ENCODE measurements at places on chromosomes 13 and 19. TPM values are rescaled to one million over a fixed set of nuclear protein-coding genes. Genes with fewer than 3 reads are reported as not detected.

CABP5 gene
- total RNA-seq, result not detected

TRIP10 gene
- total RNA-seq, result 35.5 TPM

DNA sequence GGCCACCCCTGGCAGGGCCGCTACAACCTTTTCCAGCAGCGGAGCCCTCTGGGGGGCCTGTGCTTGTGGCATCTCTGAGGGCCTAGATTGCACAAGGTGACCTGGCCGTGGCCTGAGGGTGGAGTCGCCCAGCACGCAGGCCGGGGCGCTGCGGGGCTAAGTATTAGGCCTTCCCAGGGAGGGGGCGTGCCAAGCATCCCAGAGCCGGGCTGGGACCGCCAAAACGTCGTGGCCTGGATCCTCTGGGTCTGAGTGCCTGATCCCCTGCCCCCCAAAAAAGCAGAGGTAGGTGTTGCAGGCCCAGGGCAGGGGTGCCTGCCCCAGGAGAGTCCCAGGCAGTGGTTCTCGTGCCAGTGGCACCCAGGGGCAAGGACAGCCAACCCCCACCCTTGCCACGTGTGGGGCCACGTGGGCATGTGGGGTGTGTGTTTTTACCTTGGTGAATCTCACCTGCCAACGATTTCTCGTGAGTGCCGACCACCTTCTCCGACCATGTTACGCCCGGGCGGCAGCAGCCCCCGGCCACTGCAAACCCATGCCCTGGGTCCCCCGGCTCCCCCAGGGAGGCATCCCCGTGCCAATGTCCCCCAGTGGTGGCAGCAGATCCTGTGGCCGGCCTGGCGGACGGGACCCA, 12.6 kb upstream of the GNA15 start:
- DNase-seq, result no peak

GRCh38 chr19:13121551-13122274, 3.6 kb downstream of the NACC1 start:
- no peak for DNase-seq

- DNase-seq, result no peak
These were observed 3.3 kb downstream of the GRIN2D start for GRCh38 chr19:48396824-48397176.

DNA sequence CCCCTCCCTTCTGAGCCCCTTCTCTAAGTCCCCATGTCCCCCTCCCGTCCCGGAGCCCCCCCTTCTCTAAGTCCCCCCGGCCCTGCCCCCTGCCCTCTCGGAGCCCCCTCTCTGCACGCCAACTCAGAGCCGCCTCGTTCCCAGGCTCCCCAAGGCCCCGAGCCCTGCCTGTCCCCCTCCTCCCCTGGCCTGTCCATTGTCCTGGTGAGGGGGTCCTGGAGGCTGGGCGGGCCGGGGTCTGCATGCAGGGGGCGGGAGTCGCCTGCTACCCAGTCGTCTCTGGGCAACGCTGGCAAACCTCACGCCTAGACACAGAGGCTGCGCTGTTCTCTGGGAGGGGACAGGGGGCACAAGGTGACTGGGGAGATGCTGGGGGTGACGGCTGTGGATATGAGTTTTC, 39.2 kb upstream of the SEMA6B start:
- DNase-seq, result no peak
